IPS-NIHi11 (cell line): ENCODE measurements at places on chromosomes 7 and 10.
A peak's percentile ranks its signal among the peaks of the same experiment; 100 is the strongest.

GRCh38 chr7:35820858-35821257 lies 20.0 kb downstream of the SEPTIN7 start:
- DNase-seq = no peak

- DNase-seq = no peak
Observed at GRCh38 chr7:44380189-44380830, 54.9 kb upstream of the CAMK2B start.

- no peak for DNase-seq
Observed at GRCh38 chr10:71426058-71426605, 29.4 kb downstream of the CDH23 start.

GRCh38 chr10:71486484-71487114 lies 89.9 kb downstream of the CDH23 start:
- peak; percentile 85 for DNase-seq

DNA sequence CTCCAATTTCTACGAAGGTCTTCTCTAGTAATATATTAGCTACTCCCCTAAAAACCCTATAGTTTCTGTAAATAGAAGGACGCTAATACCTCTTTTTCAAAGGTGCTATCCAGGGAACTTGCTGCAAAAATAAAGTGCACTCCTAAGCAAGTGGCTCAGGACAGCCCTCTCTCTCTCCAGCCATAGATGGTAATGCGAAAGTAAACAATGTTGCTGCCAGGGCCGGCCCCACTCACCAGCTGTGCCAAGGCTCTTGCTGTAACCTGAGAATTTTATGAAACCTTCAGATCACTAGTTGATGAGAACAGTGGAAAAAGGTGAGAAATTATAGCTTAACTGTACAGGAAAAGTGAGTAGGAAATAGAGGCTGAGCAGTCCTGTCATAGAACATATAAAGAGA lies 10.9 kb upstream of the TAS2R39 start:
- DNase-seq = peak; percentile 38

- no peak for DNase-seq
Observed at GRCh38 chr7:137933270-137934017, 68.4 kb downstream of the CREB3L2 start.

- DNase-seq = no peak
Observed at GRCh38 chr7:25586513-25586912, 358.2 kb upstream of the NPVF start.

DNA sequence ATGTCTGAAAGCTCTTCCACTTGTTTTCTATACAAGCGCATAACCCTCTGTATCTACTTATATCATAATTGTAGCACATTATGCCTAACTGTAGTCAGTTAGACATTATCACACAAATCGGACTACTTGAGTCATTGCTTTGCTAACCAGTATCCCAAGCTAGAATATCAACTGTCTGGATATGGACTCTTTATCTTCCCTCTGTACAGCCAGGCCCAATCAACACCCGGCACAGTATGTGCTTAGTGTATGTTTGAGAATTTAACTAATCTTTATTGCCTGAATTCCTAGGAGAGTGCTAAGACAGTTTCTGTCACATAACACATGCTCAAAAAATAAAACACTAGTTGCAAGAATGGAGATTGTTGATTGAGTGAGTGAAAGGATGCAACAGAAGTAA lies 211.2 kb downstream of the ARL4A start:
- DNase-seq = no peak

- no peak for DNase-seq
Observed at GRCh38 chr10:62433181-62433692, 59.1 kb downstream of the ZNF365 start.

GRCh38 chr7:54757711-54758110 lies 1.3 kb downstream of the SEC61G start:
- DNase-seq = no peak

- no peak for DNase-seq
Observed at GRCh38 chr10:86071145-86071544, 295.4 kb downstream of the GRID1 start.

- no peak for DNase-seq
Observed at GRCh38 chr10:73641328-73642060, at the start of gene MYOZ1. Gene MYOZ1, minus strand, starts transcription at chr10:73641474. Its CDS starts 1,457 bp downstream, at chr10:73640017.

DNA sequence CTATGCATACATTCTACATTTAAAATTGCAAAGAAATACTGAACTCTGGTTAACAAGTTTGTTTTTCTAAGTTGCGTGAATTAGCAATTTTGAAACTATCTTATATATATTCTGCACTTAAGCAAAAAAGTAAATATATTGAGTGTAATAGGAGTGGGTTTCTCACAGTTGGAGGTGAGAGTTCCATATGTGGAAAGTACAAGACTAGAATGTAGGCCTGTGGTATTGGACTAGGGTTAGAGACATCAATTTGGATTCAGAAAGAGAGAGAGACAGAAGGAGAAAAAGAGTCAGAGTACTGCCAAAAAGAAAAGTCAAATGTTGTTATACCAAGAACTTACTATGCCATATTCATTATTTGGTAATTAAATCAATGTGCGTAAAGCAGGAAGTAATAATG lies 47.3 kb upstream of the ITGB8 start:
- DNase-seq = no peak

- no peak for DNase-seq
Observed at GRCh38 chr10:32890444-32890843, 67.6 kb downstream of the ITGB1 start.
